Cardiac muscle cell (in vitro differentiated cells and primary cell): ENCODE measurements at places on chromosomes 11 and 22. TPM values are rescaled to one million over a fixed set of nuclear protein-coding genes. Genes with fewer than 3 reads are reported as not detected.

VWCE gene
- total RNA-seq, result 1.8 and 2.3 TPM in 2 replicates

SYT9 gene
- 2.2 and 3.8 TPM in 2 replicates for total RNA-seq

CD248 gene
- 7.9 and 11.4 TPM in 2 replicates for total RNA-seq

GAL gene
- 0.60 and 0.83 TPM in 2 replicates for total RNA-seq

MEI1 gene
- 1.1 and 17.8 TPM in 2 replicates for total RNA-seq

DEFB131B gene
- total RNA-seq, result not detected in 2 replicates

RFPL1 gene
- not detected in 2 replicates for total RNA-seq

MN1 gene
- total RNA-seq, result 27.8 and 45.8 TPM in 2 replicates

ZW10 gene
- total RNA-seq, result 9.3 and 10.2 TPM in 2 replicates

SCN4B gene
- total RNA-seq, result 0.11 and 0.21 TPM in 2 replicates

SPI1 gene
- total RNA-seq, result not detected in 2 replicates

SLC35C1 gene
- 8.1 TPM in 2 replicates for total RNA-seq

ADAMTS8 gene
- 3.1 and 6.6 TPM in 2 replicates for total RNA-seq

KCTD21 gene
- 8.6 and 15.8 TPM in 2 replicates for total RNA-seq

KDM4D gene
- 3.7 and 3.8 TPM in 2 replicates for total RNA-seq

SUN2 gene
- total RNA-seq, result 41.4 and 105 TPM in 2 replicates

HARBI1 gene
- 2.2 and 3.8 TPM in 2 replicates for total RNA-seq

P2RY2 gene
- 0.25 and 0.48 TPM in 2 replicates for total RNA-seq

TAF10 gene
- total RNA-seq, result 72.6 and 113 TPM in 2 replicates
